Kidney glomerular epithelial cell (primary cell): ENCODE measurements at places on chromosomes 2 and 18.

DNA sequence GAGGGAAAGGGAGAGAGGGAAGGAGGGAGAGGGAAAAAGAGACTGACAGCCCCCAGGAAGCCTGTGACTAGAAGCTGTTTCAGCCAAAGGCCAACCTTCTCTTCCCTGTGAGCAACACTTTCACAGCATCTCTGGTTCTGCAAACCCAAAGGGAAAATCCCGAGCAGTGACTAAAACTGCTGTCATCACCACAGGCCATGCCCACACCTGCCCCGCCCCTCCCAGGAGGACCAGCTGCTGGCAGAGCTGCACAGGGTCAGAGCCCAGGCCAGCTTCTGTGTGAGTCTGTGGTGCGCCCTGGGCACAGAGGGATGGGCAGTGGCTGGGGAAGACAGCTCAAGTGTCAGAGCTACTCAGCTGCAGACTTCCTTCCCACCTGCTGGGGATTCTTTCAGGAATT is 64.9 kb upstream of the OTOS start:
- DNase-seq = peak; percentile 89

GRCh38 chr2:148124271-148124670 is 103.4 kb downstream of the MBD5 start:
- DNase-seq = no peak

DNA sequence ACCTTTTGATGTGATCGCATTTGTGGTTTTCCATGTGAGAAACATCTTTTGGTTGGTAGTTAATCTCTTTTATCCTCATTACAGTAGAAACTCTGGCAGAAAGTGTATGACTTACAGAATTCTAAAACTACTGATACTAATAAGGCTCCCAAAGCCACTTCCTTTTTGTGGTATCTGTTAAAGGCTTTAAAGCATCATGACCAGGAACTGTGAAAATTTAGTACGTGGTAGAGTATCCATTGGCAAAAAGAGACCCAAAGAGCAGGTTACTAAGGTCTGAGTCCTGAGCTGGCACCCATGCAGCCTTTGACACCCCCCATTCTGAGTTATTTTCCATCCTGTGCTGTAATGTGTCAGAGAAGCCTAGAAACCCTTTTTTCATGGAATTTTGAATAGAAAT is 94.5 kb downstream of the DPP4 start:
- no peak for DNase-seq

DNA sequence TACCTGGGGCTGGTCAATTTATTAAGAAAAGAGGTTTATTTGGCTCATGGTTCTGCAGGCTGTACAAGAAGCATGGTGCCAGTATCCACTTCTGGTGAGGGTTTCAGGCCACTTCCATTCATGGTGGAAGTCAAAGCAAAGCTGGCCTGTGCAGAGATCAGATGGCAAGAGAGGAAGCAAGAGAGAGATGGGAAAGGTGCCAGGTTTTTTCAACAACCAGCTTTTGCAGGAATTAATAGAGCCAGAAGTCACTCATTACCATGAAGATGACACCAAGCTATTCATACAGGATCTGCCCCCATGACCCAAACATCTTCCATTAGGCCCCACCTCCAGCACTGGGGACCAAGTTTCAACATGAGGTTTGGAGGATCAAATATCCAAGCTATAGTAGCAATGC is 56.8 kb upstream of the ST3GAL5 start:
- DNase-seq = no peak

DNA sequence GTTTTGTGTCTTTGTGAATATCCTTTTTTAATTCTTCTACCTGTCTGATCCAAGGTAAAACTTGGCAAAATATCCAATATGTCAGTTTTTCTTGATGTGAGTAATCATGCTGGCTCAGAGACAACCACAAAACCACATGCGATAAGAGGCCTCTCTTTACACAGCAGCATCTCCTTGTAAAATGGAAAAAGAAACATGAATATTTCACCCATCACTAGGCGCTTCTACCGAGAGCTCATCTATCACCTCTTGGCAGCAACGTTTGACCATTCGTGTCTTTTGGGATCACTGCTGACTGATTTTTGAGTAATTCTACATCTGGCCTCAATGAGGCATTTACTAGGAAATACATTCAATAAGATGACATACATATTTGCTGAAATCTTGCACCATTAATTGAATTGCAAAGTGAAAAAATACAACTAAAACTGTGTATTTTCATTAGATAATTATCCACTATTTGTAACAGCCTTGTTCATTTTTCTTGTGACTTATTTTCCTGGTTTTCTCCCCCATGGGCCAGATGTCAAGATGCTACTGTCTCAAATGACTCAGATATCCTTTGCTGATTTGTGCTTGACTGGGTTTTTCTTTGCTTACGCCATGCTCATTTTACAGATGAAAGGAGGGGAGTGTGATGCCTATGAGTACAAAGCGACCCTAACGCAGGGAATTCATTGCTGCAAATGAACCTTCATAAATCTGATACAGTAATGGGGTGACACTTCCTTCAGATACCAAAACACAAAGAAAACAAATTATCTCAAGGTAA is 467.5 kb downstream of the FBXO15 start:
- DNase-seq = peak; percentile 75

DNA sequence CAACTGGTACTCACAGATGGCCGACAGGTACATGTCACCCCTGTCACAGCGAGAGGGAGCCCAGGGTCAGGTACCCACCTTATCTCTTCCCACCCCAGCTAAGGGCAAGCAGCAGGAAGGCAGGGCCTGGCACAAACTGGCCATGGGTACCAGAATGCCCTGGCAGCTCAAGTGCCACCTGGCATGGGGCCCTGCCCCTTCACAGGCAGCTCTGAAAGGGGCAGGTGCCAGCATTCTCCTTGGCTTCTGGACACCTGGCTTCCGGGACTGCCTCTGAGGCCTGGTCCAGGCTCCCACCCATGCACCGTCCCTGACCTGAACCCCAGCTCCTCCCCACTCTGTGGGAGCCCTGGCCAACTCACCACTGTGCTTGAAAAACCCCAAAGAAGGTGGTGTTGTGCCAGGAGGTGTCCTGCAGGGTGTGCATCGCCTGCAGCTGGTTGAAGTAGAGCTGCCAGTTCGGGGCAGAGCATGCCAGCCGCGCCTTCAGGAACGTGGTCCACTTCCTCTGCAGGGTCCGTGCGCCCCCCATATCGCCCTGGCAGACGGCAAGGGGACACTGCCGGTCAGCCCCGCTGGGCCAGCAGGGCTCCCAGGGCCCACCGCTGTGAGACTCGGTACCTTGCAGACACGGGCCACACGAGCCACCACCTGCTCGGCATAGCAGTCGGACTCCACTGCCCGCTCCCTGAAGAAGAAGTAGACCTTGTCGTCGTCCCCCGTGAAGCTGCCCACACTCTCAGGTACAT is 5.4 kb downstream of the SEMA4C start:
- DNase-seq = no peak

GRCh38 chr2:197055045-197055444 is 128.5 kb upstream of the PGAP1 start:
- no peak for DNase-seq

DNA sequence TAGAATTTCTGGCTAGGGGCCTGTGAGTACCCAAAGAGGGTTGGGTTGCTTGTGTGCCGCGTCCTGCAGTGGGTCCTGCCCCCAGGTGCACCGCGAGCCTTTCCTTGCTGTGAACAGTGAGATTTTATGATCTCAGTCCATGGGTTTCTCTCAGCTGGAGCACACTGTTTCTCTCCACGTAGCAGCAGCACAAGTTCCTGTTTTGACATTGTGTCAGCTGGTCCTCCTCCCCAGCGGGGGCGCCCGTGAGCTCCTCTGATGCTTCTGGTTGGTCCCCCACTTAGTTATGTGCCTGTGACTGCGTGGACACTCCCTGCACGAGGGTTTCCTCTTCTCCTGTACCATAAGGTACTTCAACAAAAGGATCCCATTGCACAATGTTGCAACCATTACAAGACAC is 29.8 kb downstream of the TSHZ1 start:
- no peak for DNase-seq

DNA sequence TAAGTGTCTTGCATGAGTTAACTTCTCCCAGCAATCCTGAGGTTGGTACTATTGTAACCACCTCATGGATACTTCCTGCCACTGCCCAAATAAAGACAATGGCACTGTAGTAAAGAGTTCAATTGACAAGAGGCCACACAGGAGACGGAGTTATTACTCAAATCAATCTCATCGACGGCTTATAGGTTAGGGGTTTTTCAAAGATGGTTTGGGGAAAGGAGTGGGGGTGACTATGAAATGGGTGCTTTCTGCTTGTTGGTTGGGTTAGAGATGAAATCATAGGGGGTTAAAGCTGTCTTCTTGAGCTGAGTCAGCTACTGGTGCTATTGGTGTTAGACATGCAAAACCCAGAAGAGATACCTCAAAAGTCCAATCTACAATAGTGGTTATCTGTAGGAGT is 1258.0 kb upstream of the ZEB2 start:
- no peak for DNase-seq

- no peak for DNase-seq
These were observed 115.3 kb upstream of the SCN7A start for GRCh38 chr2:166609183-166609959.

GRCh38 chr18:70288171-70288850 is 534 bp upstream of the SOCS6 start:
- peak; percentile 31 for DNase-seq

DNA sequence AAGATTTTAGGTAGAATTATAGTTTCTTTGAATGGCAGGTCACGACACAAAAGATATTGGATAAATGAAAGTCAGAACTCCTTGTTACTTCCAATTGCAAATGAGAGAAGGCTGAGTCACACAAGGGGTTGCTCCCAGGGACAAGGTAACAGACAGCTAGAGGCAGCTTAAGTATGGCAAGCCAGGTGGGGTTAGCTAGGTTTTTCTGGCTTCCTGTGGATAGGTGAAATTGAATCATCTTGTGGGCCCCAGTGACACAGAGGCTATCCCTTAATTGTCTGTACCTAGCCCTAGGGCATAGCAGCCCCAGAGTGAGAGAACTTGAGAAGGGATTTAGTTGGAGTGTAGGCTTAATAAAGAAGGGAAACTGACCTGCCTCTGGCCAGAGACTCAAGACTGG is 407.7 kb upstream of the SLC8A1 start:
- no peak for DNase-seq

DNA sequence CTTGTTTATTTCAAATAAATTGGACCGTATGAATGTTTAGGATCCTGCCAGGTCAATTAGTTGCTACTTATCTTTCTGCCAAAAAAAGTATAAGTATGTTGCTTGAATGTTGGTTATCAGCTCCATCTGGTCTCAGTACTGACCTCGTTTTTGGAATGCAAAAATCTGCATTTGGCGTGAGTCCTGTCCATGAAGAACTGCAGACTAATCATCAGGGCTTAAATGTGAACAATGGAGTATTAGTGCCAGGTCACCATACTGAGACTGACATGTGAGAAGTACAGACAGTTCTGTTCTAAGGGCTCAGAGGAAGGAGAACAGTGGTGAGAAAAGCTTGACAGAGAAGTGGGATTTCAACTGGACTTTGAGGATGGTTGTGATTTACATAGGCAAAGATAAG is 393.1 kb upstream of the SLC14A2 start:
- DNase-seq = no peak

GRCh38 chr2:117940436-117940835 is 73.4 kb downstream of the CCDC93 start:
- no peak for DNase-seq

GRCh38 chr2:120596191-120596811 is 139.4 kb upstream of the GLI2 start:
- DNase-seq = no peak

DNA sequence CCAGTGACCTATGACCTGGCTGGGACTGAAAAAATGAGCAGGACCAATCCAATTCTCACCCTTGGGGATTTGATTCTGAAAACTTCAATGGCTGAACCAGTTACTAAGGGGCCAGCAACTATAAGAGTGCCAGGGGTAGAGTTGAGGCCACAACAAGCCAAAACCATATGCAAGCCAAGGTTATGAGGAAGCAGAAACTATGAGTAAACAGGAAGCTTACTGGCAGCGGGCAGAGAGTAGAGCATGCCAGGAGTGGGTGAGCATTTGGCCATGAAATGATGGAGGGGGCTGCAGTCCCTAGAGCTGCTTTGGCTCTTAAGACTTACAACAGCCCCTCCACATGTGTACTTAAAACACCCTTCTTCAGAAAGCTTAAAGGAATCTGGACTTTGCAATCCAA is 82.4 kb downstream of the RBMS1 start:
- DNase-seq = peak; percentile 20

DNA sequence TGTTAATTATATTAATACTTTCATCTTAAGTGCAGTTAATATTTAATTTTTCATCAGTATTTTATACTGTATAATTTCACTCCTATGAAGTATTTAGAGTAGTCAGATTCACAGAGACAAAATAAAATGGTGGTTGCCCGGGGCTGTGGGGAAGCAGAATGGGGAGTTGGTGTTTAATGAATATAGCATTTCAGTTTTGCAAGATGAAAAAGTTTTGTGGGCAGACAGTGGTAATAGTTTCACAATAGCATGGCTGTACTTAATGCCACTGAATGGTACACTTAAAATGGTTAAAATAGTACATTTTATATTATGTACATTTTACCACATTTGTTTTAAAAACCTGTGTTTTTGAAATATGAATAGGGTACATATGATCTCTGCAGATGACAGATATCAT is 31.2 kb downstream of the CFAP221 start:
- no peak for DNase-seq

DNA sequence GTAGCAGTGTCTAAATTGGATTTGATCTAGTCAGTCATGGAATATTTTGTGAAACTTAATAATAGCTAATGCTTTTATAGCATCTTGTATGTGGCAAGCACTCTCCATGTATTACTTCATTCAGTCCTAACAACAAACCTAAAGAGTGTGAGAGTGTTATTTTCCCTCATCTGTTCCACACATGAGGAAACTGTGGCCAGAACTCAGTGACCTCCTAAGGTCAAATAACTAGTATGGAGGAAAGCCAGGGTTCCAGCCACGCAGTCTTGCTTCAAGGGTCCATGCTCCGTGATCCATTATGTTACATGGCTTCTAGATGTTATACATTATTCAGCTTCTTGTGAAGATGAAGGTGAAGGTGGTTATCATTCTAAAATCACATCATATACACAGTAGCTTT is 45.5 kb downstream of the TWSG1 start:
- no peak for DNase-seq

- no peak for DNase-seq
These were observed 3.2 kb downstream of the MARS2 start for GRCh38 chr2:197708331-197708730.

GRCh38 chr18:8163286-8163959 is 445.8 kb upstream of the RAB12 start:
- no peak for DNase-seq

GRCh38 chr2:134306521-134306920 is 52.6 kb downstream of the MGAT5 start:
- no peak for DNase-seq

GRCh38 chr2:197677056-197677455 is 1.7 kb upstream of the RFTN2 start:
- no peak for DNase-seq

DNA sequence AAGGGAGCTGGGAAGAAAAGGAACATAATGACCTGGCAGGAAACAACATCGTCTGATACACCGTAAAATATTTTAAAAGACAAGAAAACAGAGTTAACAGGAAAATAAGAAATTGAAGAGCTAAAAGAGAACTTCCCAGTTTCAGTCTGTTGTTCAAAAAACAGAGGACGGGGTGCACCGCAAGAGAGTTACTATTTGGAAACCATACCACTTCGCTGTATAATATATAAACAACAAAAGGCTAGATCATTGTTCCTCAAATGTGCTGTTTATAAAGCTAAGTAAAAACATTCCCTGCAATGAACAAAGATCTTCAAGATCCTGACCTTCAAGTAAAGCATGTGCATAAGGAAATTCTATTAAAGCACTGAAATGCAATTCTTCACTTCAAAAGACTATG is 2.1 kb downstream of the PPP3R1 start:
- no peak for DNase-seq

- DNase-seq = no peak
These were observed 181.1 kb downstream of the INO80D start for GRCh38 chr2:205904873-205905272.

- no peak for DNase-seq
These were observed 365.7 kb upstream of the FANCL start for GRCh38 chr2:58606799-58607198.
